Thoracic aorta (tissue), 2 donors: ENCODE measurements at places on chromosomes 1 and 21.

DNA sequence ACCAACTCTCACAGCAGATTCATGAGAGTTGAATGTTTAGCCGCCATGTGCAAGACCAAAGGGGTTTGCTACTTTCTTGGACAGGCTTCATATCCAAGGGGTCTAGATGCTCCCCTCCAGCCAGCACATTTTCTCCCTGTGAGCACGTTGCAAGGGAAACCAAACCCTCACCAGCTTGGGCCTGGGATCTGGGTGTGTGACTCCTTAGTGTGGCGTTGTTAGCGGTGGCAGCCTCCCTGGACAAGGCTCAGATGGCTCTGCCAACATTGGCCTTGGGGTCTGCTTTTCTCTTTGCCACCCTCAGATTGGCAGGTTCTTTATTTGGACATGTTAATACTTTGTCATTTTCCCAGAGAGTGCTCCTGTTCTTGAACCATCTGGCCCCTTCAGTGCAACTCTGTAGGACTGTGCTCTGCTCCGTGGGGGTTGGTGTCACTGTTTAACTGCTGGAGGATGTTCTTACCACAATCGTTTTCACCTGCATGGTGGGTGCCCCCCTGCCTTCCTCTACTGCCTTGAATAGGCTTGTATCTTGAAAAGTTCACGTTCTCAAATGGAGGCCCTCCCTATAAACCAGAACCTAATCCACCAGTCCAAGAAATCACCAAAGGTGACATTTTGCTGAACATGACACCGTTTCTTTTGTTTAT, 13.4 kb downstream of the ABCG1 start:
- DNase-seq: no peak

DNA sequence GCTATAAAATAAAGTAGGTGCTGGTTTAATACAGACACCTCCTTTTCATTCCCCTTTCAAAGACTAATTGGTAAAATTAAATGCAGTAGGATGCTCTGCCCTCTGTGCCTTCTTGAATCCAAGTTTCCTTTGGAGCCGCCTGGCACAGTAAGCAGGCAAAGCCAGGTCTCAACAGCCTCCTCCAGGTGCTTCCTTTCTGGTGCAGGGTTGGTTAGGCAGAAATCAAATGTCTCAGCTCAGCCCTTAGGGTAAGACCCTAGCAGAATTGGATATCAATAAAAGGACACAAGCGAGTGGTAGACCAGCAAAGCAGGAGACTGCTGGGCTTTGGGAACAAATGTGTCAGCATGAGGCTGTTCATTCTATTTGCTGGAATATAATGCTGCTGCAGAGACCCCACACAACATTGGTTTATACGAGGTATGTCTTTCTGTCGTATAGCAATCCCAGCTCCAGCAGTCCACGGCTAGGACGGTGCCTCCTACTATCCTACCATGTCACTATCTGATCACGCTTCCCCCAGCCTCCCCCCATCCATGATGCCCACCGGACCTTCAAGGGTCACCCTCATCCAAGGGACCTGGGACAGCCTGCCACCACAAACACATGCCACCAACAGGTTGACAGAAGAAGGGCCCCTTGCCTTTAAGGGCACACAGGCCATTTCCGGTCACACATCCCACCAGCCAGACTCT, 58.4 kb downstream of the CAPN2 start:
- no peak for DNase-seq

GRCh38 chr21:41429925-41430491, 4.0 kb downstream of the MX1 start:
- no peak for DNase-seq

GRCh38 chr1:218466341-218467010, 121.3 kb downstream of the TGFB2 start:
- no peak for DNase-seq

GRCh38 chr1:207314816-207315215, 6.7 kb upstream of the CD55 start:
- DNase-seq: no peak

DNA sequence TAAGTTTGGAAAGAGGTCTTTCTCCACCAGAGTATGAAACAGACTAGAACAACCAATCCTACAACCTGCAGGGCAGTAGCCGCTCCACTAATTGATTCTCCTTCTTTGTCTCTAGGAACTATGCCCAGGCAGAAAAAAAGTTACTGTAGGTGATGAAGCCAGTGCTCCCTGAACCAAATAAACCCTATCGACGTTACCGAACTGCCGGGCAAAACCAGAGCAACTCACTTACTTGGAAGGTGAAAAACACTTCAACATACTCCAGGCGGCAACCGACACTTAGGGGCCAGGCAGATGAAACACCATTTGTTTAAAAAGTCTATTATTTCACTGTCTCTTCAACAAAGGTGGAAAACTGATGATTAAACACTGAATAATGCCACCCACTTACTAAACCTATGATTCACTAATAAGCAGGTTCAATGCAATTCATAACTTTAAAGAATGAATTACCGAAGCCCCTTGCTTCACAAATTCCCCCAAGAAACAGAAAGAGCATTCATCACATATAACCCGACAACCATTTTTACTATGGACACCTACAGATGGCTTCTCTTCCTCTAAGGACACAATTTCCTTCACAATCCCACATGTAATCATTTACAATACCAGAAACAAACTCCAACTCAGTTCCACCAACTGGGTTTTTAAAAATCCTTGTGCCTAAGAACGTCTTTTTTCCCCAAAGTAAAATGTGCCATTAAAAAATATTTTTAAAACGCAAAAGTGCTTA, 1.6 kb downstream of the NRIP1 start:
- DNase-seq: no peak

DNA sequence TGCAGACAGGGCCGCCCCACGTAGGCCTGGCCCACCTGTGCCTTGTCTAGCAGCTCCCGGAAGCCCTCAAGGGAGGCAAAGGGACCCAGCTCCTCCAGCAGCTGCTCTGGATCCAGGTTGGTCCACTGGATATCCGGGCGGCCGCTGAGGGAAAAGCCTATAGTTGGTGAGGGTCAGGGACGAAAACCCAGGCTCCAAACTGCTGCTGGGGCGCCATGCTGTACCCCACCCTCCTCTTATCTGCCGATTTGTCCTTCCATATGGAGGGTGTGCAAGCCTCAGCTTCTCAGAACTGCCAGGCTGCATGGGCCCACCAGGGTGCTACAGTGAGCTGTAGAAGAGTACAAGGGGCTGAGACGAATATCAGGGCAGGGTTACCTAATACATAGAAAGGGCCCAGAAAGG, 12.2 kb downstream of the PTCH2 start:
- no peak for DNase-seq

GRCh38 chr1:79638382-79638781, 631.9 kb upstream of the ADGRL4 start:
- no peak for DNase-seq

GRCh38 chr1:96234299-96234698, 487.3 kb upstream of the PTBP2 start:
- no peak for DNase-seq

DNA sequence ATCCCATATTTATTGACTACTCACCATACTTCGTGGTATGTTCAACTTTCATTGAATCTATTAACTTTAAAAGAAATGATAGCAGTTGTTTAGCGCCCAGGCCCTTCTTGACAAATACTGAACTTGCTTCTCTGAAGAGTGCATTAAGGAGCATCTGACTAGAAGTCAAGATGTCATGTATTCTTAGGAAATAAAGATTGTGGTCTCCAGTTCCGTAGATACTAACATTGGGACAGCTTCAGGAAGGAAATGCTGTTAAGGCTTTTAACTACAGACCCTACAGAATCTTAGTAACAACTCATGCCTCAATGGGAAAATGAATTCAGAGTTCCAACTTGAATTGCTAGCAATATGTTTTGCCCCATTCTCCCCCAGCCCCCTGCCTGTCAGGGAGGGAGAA, 14.8 kb downstream of the LYST start:
- no peak for DNase-seq

DNA sequence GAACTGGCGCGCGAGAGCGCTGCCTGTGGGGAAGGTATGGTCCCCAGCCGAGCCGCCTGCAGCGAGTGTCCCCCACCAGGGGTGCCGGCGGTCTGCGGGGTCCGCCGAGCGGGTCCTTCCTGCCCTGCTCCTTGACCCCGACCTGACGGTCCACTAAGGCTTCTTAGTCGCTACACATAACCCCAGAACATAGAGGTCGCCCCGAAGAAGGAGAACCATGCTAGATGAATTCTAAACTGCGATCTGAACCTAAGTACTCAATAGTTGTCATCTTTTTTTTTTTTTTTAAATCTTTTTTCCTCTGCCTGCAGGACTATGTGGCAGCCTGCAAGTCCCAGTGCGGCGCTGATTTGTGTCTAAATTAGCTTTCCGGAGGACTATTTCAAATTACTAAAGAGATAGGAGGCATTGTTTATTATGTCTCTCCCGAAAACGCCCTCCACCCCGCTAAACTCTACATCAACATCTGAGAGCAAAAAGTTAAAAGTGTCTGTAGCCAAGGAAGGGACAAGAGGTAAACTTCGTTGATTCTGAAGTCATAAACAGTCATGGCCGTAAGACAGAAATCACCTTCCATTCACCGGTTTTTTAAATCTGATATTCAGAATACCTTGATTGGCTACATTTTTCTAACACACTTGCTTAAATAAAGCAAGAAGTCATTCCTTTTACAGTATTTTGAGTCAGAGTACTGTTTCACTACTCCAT, 476 bp downstream of the AXDND1 start:
- DNase-seq: no peak

DNA sequence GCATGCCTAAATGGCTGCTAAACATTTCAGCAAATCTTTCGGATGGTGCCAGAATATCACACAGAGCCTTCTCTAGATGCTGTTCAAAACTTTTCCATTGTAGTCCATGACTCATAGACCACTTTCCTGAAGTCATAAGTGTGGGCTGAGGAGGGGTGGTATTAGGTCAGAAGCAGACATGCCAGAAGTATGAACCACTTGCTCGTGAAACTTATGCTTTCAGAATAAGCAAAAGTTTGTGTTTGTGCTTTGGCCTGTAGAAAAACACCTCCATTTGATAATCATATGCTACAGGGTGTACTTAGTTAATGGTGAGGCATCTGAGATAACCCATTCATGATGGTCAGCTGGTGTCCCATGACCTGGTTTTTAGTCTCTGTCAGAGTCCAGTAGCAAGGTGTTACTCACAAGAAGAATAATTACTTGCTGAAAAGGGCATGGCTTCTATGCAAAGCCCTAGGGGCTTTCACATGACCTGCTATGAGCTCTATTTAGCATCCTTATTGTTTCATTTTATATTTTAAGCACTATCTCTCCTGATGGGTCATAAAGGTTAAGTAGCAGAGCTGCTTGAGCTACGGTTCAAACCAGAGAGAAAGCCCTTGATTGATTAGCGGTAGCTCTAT, 183.1 kb upstream of the IVNS1ABP start:
- no peak for DNase-seq

DNA sequence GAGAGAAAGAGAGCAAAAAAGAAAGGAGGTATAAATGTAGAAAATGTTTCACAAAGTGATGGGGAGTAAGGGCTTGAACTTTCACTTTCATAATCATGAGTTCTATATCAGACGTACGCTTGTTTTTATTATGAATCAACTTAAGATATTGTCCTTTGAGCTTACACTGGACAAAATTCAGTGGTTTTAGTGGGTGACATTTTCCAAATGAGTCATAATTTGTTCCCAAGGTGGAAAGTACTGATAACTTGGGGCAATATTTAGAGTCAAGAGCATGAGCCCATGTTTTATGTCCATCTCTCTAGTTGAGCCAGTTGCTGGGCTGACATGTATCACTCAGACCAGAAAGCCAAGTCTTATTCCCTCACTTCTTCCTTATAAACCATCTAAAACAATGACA, 161.6 kb downstream of the CHRM3 start:
- no peak for DNase-seq

- DNase-seq: no peak
Observed at GRCh38 chr1:24525606-24526005, 23.0 kb downstream of the RCAN3 start.

DNA sequence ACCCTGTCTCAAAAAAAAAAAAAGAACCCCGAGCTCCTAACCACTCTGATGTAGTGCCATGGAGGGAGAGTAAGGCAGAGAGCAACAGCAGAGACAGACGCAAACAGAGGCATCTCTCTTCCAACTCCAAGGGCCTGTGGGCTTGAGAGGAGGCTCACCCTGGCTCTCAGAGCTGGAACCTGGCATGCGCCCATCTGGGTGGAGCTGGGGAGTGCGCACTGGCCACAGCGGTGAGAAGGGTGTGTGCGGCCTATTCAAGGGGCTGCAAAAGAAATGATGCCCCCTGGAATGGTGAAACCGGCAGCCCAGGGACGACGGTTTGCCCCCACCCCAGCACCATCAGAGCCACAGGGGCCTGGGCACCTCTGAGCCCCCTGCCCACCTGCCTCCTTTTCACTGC, 17.6 kb downstream of the COL8A2 start:
- DNase-seq: no peak

GRCh38 chr1:28173151-28173979, 3.1 kb downstream of the PTAFR start:
- DNase-seq: no peak

- no peak for DNase-seq
Observed at GRCh38 chr1:66495495-66495894, 38.5 kb upstream of the SGIP1 start.

DNA sequence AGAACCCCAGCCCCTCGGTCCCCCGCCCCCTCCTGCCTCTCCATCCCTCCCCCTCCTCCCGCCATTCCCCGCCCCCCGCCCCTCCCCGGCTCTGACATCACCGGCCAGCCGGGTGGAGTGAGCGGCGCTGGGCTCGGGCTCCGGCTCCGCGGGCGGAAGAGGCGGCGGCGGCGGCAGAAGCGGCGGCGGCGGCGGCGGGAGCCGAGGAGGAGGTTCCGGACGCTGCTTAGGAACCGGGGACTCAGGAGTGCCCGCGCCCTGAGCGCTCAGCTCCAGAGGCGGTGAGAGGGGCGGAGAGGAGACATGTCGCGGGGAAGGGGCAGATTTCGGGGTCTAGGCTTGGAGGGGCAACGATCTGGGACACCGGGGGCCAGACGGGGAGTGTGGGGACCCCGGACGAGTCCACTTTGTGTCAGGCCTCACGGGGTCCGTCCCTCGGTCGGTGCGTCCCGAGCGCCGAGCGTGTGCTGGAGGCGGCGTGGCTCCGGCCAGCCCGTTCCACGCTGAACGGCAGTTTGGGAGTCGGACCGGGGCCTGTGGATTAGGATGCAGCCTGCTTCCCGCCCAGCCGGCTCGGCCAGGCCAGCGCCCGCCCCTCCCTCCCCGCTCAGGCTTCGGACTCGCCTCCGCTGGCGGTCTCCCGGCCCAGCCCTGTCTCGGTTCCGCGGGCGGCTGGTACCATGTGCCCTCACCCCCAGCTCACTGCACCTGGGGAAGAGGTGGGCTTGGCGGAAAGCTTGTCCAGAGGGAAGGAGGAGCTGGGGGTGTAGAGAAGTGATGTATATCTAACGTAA, at the start of gene PEA15:
PEA15 (plus strand) TSS at position 143 of the 794 bp plus-strand sequence. CDS start 6,161 bp downstream, outside the sequence.
- DNase-seq: no peak

GRCh38 chr1:13617773-13618172, 34.1 kb downstream of the PDPN start:
- DNase-seq: no peak

DNA sequence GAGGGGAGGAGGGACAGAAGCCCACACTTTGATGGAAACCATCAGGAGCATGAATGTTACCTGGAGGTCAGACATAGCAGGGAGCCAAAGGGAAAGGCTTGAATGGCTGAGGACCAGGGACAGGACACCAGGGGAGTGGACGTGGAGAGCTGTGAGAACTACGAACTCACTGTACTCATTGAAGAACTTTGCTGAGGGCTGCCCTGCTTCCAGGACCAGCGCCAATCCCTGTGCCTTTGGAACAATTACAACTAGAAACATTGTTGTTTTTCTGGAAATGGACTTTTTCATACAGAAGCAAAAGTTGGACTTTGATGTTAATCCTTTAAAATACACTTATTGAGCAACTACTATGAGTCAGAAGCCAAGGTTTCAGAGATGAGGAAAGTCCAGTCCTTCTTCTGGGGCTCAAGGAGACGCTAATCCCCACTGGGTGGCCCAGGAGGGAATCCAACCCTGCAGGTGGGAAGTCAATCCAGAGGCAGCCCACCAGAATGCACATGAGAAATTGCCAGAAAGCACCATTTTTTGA, 12.9 kb downstream of the TSPAN2 start:
- DNase-seq: no peak
